ENCODE measurements at places on chromosomes 6 and 20. TPM values are rescaled to one million over a fixed set of nuclear protein-coding genes. Genes with fewer than 3 reads are reported as not detected.

The BMP7 gene
- total RNA-seq, result not detected

The RWDD1 gene
- total RNA-seq, result 32.5 TPM

The VSX1 gene
- not detected for total RNA-seq

The KCNB1 gene
- 9.0 TPM for total RNA-seq

The CFAP206 gene
- not detected for total RNA-seq

The VGLL2 gene
- total RNA-seq, result 24.4 TPM

- no peak for DNase-seq
Observed at GRCh38 chr6:46865221-46865620, 56.5 kb downstream of the ADGRF5 start.

DNA sequence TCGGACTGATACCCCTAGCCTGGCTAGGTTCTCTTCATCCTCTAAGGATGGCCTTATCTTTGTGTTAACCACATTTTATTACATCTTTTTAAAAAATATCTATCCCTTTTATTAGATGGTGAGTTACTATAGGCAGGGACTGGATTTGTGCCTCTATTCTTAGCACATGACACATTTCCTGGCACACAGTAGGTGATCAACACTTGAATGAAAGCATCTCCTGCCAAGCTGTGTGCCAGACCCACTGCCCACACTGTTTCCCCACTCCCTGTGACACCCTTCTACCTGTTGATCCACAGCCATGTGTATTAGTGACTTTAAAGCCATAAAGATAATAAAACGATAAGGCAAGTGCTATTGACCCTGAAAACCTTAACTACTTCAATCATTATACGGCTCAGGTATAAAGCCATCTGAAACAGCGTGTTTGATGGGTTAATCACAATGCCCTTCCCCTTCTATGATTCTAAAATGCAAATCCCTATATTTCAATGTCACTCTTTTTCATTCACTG, 73.6 kb downstream of the MYLK4 start:
- DNase-seq, result no peak

DNA sequence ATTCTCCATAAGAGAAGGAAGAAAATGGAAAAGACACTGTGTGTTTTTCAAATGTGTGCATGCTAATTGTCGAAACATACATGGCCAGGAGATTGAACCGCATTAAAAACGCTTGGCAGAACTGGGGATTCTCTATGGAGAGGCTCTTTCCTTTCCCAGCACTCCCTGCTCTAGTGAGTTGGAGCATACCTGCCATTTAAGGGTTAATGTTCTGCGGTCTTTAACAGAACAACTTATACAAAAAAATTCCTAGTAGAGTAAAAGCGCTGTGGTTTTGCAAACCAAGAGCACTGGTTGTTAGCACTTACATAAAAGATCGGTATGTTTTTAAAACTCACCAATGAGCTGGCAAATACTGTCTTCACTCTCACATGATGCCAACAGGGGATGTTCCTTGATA, 1.5 kb downstream of the TAGAP start:
- no peak for DNase-seq

GRCh38 chr6:13630499-13630898, 15.4 kb downstream of the NOL7 start:
- DNase-seq, result no peak

DNA sequence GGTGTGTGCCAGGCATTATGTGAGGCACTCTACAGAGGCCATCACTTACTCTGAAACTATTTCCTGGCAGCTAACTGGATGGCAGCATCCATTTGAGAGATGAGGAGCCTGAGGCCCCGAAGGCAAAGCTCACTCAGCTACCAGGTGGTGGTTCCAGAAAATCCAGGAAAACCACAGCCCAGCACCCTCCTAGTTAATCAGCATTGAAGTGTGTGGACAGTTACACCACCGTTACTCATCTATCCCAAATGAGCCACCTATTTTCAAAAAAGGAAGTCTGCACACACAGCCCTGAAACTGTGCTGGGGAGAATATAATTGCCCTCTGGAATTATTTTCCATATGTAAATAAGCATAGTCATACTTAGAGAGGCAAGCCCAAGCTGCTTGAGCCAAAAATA, 67.4 kb downstream of the CNBD2 start:
- DNase-seq, result no peak

- no peak for DNase-seq
Observed at GRCh38 chr20:46122516-46123481, 4.7 kb downstream of the CD40 start.

DNA sequence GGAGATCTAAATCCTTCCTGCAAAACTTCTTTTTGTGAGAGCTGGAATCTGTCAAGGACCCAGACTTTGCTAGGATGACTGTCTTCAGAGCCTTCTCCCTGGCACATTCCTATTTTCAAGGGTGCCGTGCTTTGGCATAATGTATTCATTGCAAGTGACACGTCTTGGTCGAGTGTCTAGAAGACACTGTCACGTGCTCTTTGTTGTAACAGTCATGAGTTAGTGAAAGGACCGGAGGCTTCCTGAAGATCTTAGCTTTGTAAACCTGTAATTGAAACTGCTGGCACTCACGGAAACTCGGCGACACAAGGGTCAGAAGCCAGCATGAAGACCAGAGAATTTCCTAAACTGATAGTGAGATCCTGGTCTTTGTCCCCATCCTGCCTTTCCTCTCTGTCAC, 19.7 kb upstream of the TAGAP start:
- DNase-seq, result no peak

DNA sequence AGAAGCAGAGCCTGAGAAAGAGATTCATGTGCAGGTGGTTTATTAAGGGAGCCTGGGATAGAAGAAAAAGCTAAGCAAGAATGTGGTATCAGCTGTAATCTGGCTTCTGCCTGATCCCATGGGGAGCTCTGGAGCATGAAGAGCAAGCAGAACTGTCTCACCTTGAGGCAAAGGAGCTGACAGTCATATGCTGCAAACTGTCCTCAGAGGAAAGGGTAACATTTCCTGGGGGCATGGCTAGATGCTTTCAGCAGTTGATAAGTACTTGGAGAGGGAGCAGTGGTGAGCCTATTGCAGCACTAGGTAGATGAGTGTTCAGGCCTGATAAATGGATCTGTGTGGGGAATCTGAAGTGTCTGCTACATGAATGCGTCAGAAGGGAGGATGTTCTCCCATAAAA, 621.5 kb upstream of the BTBD3 start:
- DNase-seq, result no peak

DNA sequence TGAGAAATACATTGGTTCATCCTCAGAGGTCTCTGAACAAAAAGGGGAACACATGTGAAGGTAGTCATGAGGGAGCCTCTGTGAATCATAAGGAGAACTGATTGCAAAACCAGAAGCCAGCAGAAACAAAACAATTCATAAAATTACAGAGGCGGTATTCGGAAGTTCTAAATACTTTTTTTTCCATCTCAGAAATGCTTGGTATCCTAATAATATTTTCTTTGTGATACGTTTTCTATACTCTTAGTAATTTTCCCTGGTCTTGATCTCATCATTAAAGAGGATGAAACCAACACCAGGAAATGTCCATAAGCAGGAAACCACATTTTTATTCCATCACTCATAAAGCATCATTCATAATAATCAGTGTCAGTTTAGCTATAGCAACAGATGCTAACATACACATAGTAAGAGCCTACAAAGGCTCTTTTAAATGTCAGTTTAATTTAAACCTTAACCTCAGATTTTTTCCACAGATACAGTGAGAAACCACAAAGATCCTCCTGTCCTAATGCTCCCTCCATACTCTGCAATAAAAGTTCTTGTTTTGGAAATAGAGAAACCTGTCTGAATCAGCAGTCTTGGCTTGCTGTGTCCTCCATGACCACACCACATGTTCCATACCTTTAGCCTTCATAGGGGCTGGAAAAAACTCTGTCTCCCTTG, 29.2 kb downstream of the SGK1 start:
- DNase-seq, result peak; percentile 40

GRCh38 chr20:63007646-63008488, 1.1 kb upstream of the BHLHE23 start:
- no peak for DNase-seq

DNA sequence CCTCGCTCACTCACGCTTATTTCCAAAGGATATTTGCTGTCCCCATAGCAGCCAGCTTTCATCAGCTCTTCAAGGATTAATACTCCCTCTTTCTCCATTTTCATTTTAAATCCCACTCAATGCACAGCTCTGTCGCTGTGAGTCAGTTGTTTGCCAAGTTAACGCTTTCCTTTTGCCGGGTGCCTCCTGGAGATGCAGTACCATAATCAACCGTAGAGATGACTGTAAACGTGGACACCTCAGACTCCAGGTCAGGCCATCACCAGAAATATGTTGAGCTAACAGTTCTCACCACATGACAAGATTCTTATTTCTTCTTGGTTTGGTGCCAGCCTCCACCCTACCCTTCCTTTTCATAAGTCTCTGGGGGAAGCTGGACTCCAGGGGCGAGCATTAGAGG, 66.6 kb upstream of the TAB2 start:
- DNase-seq, result no peak

DNA sequence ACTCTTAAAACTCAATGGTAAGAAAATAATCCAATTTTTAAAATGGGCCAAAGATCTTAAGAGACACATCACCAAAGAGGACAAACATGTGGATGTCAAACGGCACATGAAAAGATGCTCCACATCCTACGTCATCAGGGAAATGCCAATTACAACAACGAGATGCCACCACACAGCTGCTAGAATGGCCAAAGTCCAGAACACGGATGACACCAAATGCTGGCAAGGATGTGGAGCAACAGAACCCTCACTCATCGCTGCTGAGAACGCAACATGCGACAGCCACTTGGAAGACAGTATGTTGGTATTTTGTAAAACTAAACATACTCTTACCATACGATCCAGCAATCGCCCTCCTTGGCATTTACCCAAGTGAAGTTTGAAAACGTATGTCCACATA, 132.8 kb upstream of the CDH4 start:
- no peak for DNase-seq

- peak; percentile 95 for DNase-seq
Observed at GRCh38 chr6:117265410-117266256, at the start of gene VGLL2. Gene VGLL2, plus strand, starts transcription at chr6:117265558. Its CDS starts 206 bp downstream, at chr6:117265764.

GRCh38 chr6:64347411-64347810, 711.8 kb downstream of the PHF3 start:
- no peak for DNase-seq
